ENCODE measurements at places on chromosomes 11 and 22. TPM values are rescaled to one million over a fixed set of nuclear protein-coding genes. Genes with fewer than 3 reads are reported as not detected.
A peak's percentile ranks its signal among the peaks of the same experiment; 100 is the strongest.

DNA sequence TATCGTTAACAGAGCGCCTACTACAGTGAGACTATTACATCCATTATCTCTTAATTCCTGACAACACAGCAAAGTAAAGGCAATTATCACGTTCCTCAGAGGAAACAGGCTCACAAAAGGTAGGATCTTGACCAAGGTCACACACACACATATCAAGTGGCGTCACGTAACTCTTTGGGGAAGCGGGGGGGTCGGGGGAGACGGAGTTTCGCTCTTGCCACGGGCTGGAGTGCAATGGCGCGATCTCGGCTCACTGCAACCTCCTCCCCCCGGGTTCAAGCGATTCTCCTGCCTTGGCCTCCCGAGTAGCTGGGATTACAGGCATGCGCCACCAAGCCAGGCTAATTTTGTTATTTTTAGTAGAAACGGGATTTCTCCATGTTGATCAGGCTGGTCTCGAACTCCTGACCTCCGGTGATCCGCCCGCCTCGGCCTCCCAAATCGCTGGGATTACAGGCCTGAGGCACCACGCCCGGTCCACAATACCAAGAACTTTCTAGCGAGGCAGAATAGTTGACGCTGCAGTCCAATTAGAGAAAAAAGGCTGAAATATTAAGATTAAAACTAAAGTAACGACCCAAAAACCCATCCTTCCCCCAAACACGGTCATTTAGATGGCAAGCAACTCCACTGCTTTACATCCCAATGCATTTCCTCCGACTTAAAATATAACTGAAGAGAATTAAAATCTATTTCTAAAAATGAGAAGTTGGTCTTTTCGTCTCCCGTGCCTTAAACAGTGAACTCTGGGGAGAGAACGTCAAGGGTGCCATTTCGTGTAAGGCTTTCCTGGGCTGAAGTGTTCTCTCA lies 1.2 kb downstream of the DDX17 start:
- peak overlapping the region; percentile 91 for H3K4me3 ChIP-seq
- DNase-seq, result peak; percentile 63
- peak overlapping the region; percentile 99 for H3K27ac ChIP-seq
- H3K27me3 ChIP-seq, result no peaks in the 10 kb centered on the region
- no peaks in the 10 kb centered on the region for H3K36me3 ChIP-seq
- peaks cover 20% of the 10 kb centered on the region for H3K4me1 ChIP-seq

DNA sequence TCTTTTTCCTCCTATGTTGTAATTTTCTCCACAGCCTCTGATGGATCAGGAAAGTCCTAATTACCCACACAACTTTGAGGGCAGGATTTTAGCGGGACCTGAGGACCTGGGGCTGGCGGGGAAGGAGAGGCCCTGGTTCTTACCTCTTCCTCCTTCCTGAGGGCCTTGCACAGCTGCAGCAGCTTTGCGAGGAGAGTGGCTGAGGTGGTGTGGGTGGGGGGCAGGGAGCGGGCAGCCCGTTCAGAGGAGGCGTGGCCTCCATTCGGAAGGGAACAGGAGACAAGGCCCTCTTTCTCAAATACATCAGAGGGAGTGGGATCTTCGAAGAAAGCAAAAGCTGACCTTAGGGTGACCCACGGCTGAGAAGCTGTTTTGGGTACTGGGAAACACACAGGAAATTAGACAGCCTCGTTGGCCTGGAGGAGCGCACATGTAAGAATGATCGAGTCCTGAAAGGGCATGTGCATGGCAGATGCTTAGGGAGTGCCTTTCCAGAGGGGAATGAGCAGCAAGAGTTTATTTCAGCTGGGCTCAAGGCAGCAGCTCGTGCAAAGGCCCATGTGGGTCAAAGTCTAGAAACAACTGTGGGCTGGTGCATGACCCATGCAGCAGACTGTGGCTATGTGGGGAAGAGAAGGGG lies 76.6 kb upstream of the NARS2 start:
- DNase-seq, result no peak
- no peaks in the 10 kb centered on the region for H3K27me3 ChIP-seq

GRCh38 chr11:57299150-57299737 lies 25.5 kb downstream of the TNKS1BP1 start:
- H3K4me1 ChIP-seq, result no peaks in the 10 kb centered on the region
- no peak overlapping the region for H3K4me3 ChIP-seq
- DNase-seq, result no peak
- no peaks in the 10 kb centered on the region for H3K27me3 ChIP-seq

GRCh38 chr11:69821511-69822040 lies 2.4 kb upstream of the FGF3 start:
- H3K36me3 ChIP-seq, result no peaks in the 10 kb centered on the region
- H3K4me1 ChIP-seq, result peaks cover 29% of the 10 kb centered on the region
- no peak overlapping the region for H3K27ac ChIP-seq

DNA sequence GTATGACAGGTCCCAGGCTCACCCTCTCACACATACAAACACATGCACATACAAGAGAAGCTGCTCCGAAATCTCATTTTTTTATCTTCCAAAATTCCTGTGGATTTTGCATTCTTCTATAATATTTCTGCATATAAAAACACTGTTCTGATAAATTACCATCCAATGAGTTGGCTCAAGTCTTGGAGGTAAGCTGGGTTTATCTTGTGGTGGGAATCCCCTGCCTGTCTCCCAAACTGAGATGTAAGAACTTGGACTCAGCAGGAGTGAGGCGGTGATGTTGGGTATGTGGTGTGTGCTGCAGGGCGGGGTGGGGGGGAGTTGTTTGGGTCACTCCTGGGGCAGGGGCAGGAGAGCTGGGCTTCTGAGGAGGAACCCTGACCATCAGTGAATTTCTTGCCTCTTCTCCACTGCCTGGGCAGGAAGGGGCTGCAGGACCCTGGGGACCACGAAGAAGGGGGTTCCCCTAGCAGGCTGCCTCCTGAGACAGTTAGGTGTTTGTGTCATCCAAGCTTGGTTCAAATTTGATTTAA lies 6.8 kb upstream of the P2RY6 start:
- H3K27me3 ChIP-seq, result no peaks in the 10 kb centered on the region
- H3K36me3 ChIP-seq, result no peaks in the 10 kb centered on the region
- peaks cover 4% of the 10 kb centered on the region for H3K4me1 ChIP-seq
- H3K27ac ChIP-seq, result no peak overlapping the region

DNA sequence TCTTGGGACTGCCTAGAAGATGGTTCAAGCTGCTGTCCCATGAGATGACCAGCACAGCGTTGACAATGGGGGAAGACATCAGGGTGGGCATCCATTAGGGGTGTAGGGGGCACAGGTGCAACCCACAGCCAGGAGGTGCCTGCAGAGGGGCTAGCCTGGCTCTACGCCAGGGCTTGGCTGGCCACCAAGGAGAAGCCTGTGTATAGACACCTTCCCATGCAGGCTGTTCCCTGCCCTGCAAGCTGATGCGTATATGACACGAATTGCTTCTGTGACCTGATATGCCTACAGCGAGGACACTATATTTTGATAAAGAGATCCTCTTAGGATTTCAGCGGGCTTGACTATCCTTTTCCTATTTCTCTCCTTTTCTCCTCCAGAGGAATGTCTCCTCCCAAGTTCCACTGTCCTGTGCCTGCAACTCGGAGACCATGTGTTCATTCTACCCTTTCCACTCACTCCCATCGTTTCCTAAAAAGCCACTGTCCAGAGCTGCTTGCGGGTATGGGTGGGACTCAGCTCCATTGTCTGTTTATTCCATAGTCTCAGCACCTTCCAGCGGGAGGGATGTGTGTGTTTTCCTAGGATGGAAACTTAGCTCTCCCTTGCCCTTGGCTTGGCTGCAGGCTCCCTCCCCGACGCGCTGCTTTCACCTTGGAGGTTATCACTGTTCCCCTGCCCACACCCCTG lies 56.1 kb downstream of the ST14 start:
- H3K4me3 ChIP-seq, result no peak overlapping the region
- DNase-seq, result peak; percentile 45
- no peaks in the 10 kb centered on the region for H3K36me3 ChIP-seq
- no peaks in the 10 kb centered on the region for H3K27me3 ChIP-seq
- no peaks in the 10 kb centered on the region for H3K4me1 ChIP-seq

DNA sequence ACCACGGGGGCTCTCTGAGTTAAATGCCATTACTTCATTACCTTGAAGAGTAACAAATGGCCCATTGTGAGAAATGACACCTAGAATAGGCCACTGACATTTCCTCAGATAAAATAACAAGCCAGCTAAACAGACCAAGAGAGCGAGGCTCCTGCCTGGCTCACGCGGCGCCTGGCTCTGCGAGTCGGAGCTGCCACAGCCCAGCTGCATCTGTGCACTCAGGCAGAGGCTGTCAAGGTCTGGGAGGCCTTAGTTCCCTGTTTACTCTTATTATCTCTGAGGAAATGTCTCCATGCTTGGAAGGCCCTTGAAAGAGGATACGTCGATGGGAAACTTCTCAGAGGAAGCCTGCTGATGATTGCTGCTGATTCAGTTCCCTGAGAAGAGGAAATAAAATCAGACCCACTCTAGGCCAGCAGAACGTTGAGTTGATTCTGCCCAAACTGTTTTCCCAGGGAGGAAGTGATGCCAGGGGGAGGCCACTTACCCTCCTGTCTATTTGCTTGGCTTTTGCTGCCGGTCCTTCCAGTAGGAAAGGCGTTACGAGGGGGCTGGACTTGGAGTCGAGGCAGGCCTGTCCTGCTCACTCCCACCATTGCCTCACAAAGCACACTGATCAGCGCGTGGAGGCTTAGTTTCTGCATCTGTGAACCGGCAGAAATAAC lies 208.8 kb downstream of the TBC1D22A start:
- H3K27ac ChIP-seq, result no peak overlapping the region
- H3K36me3 ChIP-seq, result no peaks in the 10 kb centered on the region
- no peaks in the 10 kb centered on the region for H3K27me3 ChIP-seq
- H3K4me3 ChIP-seq, result no peak overlapping the region

- no peak overlapping the region for H3K27ac ChIP-seq
- no peaks in the 10 kb centered on the region for H3K27me3 ChIP-seq
- no peak overlapping the region for H3K4me3 ChIP-seq
- no peaks in the 10 kb centered on the region for H3K4me1 ChIP-seq
- H3K36me3 ChIP-seq, result no peaks in the 10 kb centered on the region
These were observed 8.6 kb downstream of the OR6M1 start for GRCh38 chr11:123797541-123797940.

- H3K4me3 ChIP-seq, result no peak overlapping the region
- H3K27me3 ChIP-seq, result no peaks in the 10 kb centered on the region
- no peaks in the 10 kb centered on the region for H3K4me1 ChIP-seq
- no peak for DNase-seq
- no peaks in the 10 kb centered on the region for H3K36me3 ChIP-seq
- H3K27ac ChIP-seq, result no peak overlapping the region
These were observed 12.2 kb downstream of the AP2A2 start for GRCh38 chr11:937841-938261.

DNA sequence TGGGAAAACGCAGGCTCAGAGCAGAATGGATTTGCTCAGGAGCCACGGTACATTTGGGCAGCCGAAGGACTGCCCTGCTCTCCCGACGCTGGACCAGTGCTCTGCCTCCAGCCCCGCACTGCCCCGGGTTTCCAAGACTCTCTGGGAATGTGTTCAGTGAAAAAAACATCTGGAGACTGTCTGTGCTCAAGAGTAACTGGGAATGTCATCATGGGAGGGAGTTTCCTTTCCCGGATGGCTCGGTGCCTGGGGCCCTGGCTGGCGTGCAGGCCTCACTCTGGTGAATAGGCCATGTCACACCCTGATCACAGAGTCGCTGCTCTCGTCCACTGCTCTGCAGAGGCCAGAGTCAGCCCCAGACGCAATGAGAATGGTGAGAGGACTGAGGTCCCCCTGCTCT lies 9.8 kb upstream of the APOL6 start:
- no peaks in the 10 kb centered on the region for H3K36me3 ChIP-seq
- H3K27me3 ChIP-seq, result no peaks in the 10 kb centered on the region
- peak overlapping the region; percentile 4 for H3K27ac ChIP-seq
- no peak overlapping the region for H3K4me3 ChIP-seq

DNA sequence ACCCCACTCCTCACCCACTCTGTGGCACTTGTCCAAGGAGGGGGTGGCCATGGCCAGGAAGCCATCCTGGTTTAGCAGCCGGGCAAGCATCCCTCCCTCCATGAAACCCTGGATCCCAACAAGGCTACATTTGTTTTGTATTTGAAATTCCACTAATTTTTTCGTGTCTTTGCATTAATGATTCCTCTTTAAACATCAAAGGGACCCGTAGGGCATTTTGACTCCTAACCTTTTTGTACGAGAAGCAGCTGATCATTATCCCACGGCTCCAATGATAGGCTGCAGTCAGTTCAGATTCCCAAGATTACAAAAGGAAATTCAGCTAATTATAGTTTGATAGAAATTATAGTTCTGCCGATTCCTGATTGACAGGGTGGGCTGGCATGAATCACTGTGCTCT lies 10.7 kb downstream of the MYEOV start:
- H3K36me3 ChIP-seq, result no peaks in the 10 kb centered on the region
- no peak overlapping the region for H3K4me3 ChIP-seq
- H3K27ac ChIP-seq, result no peak overlapping the region
- no peaks in the 10 kb centered on the region for H3K27me3 ChIP-seq

DNA sequence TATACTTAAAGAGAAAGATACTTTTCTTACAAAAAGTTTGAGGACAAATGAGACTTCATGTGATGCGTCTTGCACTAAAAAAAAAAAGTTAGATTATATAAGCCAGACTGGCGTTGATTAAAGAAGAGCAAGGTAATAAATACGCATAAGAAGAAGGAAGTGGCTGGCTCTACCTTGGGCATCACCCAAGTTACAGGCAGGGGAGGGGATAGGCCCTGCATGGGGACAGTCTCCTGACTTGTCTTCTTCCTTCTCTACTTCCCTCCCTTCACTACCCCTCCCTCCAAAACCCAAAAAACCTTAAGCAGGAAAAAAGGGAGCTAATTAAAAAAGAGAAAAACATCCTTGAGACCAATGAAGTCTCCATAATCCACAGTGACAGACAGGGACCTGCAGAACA lies 22.3 kb upstream of the TMA7B start:
- H3K36me3 ChIP-seq, result no peaks in the 10 kb centered on the region
- H3K27me3 ChIP-seq, result no peaks in the 10 kb centered on the region
- H3K4me1 ChIP-seq, result no peaks in the 10 kb centered on the region
- no peak overlapping the region for H3K4me3 ChIP-seq

The CRYBB2 gene
- total RNA-seq, result 1.6 TPM

The TEX12 gene
- total RNA-seq, result 2.0 TPM

The TMEM225 gene
- not detected for total RNA-seq

The CBX7 gene
- 41.2 TPM for total RNA-seq

The ZNF280B gene
- 0.47 TPM for total RNA-seq

The KRTAP5-7 gene
- not detected for total RNA-seq

Data from Peyer's patch (tissue), 4 donors.